ENCODE measurements at places on chromosomes 5 and 9.

GRCh38 chr5:60597572-60598320 lies 102.2 kb downstream of the DEPDC1B start:
- no peak for DNase-seq

GRCh38 chr9:113932906-113933584 lies 56.9 kb downstream of the ZNF618 start:
- no peak for DNase-seq

DNA sequence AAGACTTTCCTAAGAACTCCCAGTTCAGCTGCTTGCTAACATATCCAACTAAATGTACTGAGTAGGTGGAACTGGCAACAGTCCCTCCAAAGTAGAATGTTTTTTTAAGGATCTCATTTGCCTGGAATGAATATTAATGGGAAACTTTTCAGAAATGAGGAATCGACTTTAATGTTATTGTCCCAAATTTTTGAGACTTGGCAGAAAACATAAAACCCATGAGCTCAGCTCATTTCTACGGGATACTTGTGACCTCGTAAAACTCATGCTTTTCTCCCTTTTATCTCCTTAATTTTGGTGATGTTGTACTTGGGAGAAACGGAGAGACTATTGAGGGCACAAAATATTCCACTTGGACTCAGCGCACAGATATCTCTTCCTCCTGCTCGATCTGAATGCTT lies 296.8 kb downstream of the EBF1 start:
- no peak for DNase-seq

DNA sequence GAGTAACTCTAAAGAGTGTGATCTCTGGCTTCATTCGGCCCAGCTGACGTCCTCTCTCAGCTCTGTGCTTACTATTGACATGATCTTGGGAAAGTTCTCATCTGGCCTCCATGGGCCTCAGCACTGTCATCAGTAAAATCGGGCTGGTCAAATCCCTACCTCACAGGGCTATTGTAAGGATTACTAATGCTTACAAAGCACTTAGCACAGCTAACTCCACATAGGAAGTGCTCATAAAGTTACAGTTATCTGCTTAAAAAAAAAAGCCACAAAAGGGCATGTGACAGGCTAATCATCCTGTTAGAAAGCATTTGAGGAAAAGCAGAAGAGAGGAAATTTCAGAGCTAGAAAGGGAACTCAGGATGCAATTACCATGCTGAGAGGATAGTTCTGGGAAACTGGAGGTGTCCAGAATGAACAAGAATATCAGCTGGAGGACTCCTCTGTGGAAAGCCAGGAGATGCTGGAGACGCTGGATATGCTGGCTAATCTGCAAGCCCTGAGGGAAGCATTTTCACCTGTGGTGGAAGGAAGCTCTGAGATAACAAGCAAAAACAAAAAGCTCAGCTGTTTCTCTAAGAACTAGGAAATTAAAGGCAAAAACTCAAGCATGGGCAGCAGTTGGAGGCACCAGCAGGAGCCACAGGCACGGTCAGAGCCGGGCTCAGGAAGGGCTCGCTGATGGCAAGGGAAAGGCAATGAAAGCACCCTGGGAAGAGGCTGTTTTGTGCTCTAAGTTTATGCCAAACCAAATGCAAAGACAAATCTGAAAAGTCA lies 4.4 kb upstream of the BHMT start:
- no peak for DNase-seq

DNA sequence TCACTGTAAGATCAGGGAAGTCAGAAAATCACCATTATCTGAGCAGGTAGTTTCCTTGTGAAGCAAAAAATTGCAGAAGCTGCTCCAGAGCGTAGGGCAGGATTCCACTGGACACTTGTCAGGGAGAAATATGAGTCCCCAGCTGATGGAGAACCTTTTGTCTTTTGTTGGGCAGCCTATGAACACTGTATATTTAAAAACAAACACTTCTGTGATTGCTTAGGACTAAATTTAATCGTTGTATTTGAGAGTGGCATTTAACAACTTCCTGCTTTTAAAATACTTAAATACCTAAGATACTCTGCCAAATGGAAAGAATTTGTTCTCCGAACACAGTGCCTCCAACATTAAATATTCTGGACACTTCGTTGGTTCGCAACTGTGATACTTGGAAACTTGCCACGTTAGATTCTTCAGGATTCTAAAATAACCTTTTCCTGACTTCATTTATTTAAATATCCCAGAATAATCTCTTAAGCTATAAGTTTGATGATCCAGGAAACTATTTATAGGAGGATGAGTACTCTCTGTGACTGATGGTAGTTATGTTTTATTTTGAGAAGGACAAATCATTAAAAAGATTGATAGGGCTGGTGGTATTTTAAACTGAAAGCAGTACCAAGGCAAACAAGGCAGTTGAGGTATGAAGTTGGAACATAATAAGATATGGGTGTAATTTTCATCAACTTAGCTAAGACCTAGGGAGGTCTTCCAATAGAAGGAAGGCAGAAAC lies 2.7 kb upstream of the HSPA4 start:
- no peak for DNase-seq

DNA sequence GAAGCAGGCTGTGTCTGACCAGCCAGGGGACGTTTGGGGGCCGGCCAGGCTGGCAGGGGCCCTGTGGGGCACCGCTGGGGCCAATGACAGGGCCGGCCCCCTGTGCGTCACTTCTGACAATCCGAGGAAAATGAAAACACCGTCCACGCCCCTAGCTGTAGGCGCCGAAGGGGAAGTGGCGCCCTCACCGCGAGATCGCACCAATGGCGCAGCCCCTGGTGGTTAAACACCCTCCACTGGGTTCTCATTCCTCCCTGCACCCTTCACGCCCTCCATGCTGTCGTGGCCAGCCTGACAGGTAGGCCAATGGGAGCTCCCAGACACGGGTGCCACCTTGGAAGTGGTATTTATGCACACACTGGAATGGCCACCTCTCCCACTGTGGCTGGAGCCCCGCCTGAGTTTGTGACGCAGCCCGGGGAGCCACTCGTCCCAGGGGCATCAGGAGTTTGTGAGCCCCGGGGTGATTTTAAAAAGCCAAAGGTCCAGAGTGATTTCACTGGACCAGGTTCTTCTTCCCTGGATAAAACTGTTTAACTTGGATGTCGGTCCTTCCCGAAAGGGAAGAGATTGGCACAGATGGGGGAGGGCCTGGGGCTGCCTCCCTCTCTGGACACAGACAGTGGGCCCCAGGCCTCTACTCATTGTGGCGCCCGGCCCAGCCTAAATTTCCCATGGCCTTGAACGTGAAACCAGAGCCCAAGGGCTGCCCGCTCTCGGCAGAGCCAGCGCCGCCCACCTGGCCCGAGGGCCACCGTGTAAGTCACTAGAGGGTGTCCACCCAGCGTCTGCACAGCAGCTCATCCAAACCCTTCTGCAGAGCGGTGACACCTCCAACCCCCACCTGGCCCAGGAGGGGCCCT lies 49.7 kb downstream of the NKD2 start:
- no peak for DNase-seq

DNA sequence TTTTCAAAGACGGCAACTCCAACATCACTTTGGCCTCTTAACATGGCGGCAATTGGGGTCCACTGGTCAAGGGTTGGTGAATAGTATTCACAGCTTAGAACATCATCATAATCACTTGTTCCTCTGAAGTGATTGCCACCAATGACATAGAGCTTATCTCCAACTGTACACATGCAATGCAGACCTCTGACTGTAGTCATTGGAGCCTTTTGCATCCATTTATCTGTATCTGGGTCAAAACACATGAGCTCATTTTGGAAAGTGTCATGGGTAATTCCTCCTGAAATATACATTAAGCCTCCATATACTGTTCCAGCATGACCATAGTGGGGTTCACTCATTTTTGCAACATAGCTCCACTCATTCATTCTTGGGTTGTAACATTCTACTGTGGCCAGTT lies 2.0 kb downstream of the KLHL9 start:
- DNase-seq: no peak

- DNase-seq: no peak
These were observed 4.1 kb downstream of the FAM78A start for GRCh38 chr9:131272212-131272611.

DNA sequence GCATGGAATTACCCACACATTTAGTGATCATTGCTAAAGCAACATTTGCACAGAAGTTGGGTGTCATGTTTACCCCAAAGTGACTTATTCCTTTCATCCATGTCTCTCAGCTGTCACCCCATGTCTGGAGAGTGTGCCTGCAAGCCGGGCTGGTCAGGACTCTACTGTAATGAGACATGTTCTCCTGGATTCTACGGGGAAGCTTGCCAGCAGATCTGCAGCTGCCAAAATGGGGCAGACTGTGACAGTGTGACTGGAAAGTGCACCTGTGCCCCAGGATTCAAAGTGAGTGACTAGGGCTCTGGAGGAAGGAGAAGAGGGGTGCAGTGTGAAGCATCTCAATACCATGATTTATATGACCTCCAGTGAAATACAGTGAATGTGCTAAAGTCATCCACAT lies 99.9 kb upstream of the PRRC1 start:
- DNase-seq: no peak

GRCh38 chr5:4230786-4231641 lies 635.4 kb downstream of the IRX1 start:
- DNase-seq: no peak

DNA sequence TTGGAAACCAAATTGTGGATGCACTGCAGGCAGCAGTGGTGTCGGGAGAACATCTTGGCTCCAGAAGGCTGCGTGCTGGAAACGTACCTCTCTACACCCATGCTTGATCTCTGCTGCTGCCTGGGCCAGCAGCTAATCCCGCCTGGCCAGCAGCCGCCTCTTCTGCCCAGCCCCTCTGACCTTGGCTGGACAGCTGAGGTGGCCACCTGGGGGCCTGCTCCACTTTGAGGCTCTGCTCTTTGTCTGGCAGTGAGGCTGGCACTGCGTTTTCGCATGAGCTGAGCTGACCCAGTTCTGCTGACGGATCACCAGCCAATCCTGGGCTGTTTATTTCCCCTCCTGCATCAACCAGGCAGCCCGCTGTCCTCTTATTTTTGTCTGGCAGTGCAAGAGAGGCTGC lies 154.9 kb downstream of the TENT4A start:
- no peak for DNase-seq

GRCh38 chr5:112186401-112186990 lies 232.6 kb downstream of the EPB41L4A start:
- DNase-seq: no peak

DNA sequence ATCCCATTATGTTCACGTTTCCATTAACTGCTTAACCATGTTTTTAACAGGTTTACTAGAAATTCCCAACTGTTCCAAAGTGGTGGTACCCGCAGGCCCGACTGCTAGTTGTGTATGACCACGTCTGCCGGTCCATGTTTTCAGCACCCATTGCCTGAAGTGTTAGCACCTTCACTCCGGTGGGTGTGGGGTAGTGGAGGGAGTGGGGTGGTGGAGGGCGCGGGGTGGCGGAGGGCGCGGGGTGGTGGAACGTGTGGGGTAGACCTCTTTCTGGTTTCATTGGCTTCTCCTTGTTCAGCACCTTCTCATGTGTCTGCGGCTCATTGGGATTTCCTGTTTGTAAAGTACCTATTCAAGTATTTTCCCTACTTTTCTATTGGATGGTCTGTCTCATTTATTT lies 37.7 kb downstream of the TPPP start:
- DNase-seq: no peak

DNA sequence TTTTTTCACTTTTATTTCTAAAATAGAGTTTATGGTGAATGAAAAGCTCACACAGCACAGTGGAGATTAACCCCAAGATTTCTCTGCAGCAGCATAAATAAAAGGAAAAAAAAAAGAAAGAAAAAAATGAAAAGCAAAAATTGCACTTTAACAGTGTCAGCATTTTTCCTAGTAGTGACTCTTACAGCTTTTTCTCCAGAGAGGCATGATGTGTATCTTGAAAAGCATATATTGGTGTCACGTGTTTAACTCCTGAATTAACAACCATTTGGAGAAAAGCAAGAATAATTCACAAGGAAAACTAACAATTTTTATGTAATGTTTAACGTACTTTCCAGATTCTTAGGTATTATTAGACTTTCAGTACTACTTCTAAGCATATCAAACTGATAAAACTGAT lies 67.9 kb downstream of the ADGRV1 start:
- no peak for DNase-seq

GRCh38 chr9:35727676-35728040 lies 4.3 kb downstream of the TLN1 start:
- DNase-seq: no peak

- no peak for DNase-seq
These were observed 13.9 kb upstream of the UBLCP1 start for GRCh38 chr5:159249158-159249557.

DNA sequence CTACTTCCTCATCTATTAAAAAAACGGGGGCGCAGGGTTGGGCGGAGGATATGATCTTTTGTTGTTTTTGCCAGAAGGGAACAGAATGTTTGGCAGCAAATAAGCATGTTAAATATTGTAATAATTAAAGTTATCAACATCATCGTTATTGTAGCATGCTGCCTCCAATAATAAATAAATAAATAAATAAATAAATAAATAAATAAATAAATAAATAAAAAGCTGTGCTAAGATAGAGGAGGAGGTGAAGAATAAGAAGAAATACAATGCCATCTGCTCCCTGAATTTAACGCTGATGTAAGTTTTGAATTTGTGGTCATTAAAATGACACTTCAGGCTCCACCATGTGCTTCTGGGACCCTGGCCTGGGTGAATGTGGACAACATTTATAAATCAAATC lies 508.0 kb upstream of the TNC start:
- no peak for DNase-seq

DNA sequence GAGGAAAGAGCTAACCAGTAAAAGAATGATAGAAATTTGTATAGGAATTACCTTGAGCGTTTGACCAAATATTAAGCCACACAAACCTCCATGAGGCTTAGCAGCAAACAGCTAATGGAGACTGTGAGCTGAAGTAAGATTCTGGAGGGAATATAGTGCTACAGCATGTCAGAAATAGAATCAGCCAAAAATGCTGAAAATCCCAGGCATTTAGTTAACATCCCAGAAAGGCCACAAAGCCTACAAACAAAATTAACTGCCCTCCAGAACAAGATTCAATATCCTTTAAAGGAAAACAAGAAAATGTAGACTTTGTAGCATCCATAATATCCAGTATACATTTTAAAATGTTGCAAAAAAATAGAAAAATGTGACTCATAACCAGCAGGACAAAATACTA lies 257.8 kb upstream of the TUSC1 start:
- no peak for DNase-seq

DNA sequence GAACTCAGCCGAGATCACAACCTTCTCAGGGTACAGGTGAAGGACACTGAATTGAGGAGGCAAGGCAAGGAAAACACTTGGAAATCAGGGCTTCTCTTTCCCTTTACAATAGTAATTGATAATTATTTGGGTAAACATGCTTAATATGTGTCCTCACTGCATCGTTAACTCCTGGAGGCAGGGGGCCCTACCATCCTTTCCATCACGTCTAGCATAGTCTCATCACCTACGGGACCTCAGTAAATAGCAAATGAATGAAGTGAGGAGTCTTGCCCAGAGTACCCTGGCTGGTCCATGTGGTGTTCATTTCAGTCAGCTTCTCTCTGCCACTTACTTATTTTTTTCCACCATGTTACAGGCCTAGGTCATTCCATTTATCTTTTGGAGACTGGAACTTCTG lies 2.3 kb downstream of the F2RL1 start:
- DNase-seq: no peak

GRCh38 chr5:177610770-177611445 lies 11.0 kb downstream of the B4GALT7 start:
- no peak for DNase-seq

- DNase-seq: no peak
These were observed 62.5 kb upstream of the EPB41L4B start for GRCh38 chr9:109383356-109383755.

Measured in activated T-cell treated with anti-CD3 and anti-CD28 coated beads for 24 hours (primary cell).